ELF-1 (cell line): ENCODE measurements at places on chromosomes 6 and 20.

- no peak for DNase-seq
Measured at GRCh38 chr20:43836790-43837189, 77.9 kb upstream of the TOX2 start.

DNA sequence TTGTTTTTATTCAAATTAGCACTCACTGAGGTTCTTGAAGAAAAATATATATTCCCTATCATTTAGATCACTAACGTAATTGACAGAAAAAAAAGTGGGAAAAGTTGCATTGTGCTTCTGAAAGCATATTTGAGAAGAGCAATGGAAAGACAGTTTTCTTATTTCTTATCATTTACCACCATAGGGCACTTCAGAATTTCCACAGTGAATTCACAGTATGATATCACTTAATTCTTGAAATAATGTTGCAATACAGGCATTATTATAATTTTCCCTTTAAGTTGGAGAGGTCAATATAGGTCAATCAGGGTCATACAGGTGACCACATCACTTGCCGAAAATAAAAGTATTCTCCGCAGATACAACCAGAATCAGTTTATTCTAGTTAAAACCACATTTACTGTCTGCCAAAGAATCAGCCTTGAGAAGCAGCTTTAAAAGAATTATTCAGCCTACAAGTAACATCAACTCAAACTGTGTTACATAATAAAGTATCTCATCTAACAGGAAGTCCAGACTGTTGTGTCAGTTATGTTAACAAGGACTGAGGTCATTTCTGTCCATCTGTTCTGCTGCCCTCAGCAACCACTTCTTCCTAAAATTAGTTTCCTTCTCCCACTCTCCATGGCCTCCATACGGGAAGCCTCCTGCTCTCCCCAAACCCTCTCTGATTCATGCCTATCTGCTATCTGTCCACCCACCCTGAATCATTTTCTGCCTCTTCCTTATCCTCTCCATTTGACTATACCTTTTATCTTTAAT, 121.2 kb downstream of the SIM1 start:
- no peak for DNase-seq

DNA sequence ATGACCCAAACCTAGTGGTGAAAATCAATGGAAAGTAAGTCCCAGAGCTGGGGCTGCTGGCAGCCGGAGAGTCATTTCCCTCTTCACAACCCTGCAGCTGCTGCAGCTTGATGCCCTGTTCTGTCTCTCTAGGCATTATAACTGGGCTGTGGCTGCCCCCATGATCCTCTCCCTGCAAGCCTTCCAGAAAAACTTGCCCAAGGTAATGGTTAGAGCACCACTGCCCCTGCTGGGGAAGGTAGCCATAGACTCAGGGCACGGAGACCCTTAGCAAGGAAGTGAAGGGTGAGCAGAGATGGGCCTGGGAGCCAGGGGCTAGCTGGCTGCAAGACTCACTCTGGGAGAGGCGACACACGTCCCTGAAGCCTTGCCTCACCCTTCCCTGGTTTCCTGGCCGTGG, 12.0 kb downstream of the LPIN3 start:
- no peak for DNase-seq

- no peak for DNase-seq
Measured at GRCh38 chr6:129393654-129394053, 316.3 kb downstream of the ARHGAP18 start.

DNA sequence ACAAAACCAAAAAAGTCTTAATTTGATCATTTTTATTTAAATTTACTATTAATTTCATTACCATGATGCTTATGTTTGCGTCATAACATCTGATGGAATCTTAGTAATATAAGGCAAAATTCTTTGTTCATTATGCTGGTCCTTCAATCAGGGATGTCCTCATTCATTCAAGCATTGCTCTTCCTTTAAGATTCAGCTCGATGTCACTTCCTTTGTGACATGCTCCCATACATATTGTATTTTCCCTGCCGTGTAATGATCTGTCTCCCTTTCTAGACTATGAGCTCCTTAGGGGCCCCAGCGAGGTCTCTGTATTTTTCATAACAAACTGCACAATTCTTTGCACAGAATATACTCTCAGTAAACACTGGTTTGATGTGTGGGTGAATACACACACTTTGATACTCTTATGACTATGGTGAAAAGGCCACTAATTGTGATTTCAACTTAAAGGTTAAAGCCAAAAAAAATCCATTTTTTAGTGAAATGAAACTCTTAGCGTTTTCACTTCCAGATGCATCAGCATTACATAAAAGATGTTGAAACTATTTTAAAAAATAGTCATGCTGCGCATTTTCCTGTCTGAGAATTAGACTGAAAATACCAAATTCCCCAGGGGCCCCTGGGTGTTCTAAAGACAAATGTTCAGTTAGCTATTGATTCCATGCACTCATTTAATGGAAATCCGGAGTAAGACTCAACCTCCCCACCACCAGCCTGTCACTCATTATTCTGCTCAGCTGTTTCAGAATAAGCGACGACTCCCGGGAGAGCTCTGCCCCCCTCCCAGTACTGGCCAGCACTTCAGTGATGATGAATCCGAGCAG, 169.7 kb downstream of the ATXN1 start:
- no peak for DNase-seq

DNA sequence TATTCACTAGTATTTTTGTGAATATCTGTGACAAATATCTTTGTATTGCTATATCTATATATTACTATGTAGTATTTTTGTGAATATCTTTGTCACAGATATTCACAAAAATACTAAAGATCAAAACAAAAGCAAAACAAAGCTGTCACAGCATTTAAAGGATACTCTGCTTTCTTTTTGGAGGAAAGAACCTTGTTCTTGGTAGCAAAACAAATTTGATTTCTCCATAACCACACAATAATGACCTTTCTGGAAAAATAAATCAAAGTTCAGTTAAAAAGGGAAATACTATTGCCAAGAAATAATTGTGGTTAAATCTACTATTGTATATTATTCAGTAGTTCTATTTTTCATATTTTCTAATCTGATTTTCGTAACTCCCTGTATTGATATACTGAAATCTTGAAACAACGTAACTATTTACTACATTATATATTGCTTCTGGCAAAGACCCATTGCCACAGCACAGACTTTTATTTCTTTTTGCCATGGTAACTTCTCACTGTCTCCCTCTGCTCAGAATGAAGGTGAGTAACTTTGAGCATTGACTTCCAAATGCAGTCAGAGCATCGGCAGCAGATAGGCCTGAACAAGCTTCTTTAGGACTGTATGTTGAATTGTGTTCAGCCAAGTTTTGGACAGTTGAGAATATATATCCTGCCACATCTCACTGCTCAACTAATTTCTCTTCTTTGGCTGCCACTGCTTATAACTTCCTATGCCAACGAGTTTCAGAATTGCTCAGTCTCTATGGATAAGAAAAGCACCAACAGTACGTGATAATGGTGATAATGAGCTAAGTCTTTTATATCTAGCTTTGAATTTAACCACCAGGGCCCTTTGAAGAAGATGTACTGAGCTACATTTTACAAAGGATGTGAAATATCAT, 1097.2 kb upstream of the GJE1 start:
- no peak for DNase-seq
